Inflammatory macrophage treated with lipopolysaccharide for 1 hour (primary cell): ENCODE measurements at places on chromosomes 3 and 15.

DNA sequence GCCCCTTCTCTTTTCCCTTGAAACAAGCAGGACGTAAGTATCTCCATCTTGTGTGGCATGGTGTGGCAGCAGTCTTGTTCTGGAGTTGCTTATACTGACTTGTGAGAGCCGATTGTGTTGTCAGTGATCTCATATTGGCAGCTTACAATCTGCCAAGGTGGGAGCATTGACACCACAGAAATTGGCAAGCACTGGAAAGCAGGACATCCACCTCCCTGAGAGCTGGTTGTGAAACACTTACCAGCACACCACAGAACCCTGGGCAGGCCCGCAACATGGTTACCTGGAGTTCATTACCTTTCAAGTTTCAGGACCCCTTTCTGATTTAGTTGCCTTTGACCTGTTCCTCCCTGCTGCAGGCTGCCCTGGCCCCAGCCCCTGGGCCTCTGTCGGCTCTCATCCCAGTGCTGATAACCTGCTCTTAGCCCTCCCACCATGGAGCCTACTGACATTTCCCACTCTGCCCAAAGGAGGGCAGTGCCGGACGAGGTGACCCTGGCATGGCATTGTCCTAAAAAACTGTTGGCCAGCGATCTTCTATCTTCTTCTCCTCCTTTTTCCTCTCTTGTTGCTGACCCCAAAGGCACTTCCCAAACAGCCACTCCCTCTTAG is 10.6 kb upstream of the ATP2B2 start:
- DNase-seq: no peak

DNA sequence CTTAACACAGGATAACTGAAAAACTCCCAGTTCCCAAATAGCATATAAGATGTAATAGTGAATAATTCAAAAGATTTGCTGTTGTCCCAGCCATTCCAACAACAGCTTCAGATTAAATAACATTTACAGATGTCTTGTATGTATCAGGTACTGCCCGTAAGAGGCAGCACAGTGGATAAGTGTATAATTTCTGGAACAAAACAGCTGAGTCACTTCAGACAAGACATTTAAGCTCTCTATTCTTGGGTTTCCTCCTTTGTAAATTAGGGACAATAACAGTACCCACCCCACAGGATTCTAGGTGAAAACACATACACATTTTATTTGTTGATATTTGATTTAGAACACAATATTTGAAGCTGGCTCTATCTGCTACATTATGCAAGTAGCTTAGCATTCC is 2.6 kb upstream of the WWTR1 start:
- no peak for DNase-seq

DNA sequence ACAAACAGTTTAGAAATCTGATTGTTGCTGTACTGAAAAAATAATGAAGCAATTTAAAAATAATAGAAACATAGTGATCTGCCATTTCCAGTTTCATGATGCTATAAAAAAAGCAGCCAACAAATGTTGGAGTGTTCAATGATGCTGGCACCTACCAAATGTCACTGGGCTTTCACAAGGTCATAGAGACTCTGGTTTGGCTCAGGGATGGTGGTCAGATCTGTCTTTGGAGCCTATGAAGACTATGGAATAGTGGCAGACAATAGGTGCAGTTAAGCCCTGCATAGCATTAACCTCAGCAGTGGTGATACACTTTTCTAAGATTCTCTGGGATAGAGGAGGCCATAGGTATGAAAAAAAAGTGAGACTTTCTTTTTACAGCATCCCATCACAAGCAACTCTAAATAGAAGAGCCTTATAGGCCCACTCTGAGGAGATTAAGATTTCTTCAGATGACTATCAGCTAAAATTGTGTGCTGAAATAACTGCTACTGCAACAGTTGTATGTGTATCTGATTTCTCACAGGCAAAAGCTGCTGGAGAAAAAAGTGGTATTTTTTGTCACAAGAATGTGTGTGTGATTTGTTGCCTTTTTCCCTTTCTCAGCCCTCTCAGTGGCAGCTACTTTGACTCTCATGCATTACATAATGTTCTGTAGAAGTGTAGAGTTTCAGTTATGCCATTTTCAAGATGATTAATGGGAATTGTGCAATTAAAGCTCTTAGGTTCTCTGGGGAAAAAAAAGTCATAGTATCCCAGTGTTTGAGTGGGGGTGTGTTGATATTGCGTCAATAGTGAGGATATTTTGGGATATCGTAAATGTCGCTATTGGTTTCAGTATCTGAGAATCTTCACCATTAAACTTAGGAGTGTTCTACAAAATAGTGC is 137.4 kb downstream of the MBNL1 start:
- DNase-seq: peak; percentile 96

DNA sequence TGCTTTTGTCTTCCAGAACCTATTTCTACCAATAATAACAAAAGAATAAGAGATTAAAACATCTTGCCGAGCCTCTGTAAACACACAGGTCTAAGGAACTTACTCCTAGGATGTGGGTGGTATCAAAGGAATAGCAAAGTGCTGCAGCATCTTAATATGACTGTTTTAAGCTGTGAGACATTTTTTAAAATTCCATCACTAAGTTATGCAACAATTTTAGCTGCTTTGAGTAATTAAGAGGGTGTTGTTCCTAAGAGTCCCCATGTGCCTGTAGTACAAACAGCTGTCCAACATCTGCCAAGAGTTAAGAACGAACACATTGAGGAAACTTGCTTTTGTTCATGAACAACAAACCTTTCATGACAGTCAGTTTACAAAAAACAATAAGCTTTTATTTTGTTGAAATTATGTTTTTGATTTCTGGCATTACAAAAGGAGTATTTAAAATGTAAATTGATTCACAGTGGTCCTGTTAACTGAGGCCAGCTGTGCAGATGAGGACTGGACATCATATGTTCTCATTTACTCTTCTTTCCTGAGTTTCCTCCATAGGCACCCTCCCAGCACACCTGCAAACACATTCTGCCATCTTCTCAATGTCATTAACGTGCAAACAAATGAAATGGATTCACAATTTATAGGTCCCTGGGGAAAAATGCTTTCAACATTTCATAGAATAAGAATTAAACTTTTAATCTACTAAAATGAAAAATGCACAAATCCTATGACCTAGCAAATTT is 337.3 kb upstream of the ARHGEF26 start:
- no peak for DNase-seq

- peak; percentile 33 for DNase-seq
Measured at GRCh38 chr3:47399531-47400270, 18.9 kb downstream of the PTPN23 start.

DNA sequence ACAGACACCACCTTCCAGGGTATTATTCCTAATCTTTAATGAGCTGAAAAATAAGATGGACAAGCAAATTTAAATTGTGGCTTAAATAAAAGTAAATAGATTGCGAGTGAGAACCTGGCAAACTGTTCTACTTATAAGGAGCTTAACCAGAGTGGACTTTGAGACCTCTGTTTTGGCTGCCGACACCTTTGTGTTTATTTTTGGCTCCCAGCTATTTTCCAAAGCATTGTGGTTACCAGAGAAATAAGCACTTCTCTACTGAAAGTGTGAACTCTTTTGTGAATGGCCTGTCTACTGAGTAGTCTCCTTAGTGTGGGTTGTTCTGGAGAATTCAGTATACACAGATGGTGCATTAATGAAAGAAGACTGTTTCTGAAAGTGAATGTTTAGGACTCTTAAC is 109.4 kb downstream of the ATP8B4 start:
- no peak for DNase-seq

- DNase-seq: no peak
Measured at GRCh38 chr3:37986479-37987314, 3.9 kb upstream of the VILL start.

DNA sequence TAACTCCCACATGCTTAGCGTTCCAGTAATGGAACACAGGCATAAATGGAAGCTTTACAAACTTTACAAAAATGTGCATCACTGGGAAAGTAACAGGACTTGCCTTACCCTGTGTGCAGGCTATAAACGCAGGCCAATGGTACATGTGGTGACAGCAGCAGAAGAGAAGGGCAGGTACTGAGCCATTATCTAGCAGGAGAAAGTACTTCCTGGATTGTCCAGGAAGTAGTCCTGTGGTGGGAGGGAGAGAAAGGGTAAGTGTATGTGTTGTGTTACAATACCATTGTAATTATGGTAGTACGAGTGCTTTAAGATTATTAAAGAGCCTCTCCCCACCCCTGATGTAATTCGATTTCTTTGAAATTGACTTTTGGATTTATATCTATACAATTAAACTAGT is 5.3 kb downstream of the ATP1B3 start:
- DNase-seq: no peak

GRCh38 chr3:124552224-124552623 is 178.0 kb upstream of the UMPS start:
- DNase-seq: no peak

- DNase-seq: peak; percentile 12
Measured at GRCh38 chr3:67384760-67385397, 269.5 kb downstream of the SUCLG2 start.

DNA sequence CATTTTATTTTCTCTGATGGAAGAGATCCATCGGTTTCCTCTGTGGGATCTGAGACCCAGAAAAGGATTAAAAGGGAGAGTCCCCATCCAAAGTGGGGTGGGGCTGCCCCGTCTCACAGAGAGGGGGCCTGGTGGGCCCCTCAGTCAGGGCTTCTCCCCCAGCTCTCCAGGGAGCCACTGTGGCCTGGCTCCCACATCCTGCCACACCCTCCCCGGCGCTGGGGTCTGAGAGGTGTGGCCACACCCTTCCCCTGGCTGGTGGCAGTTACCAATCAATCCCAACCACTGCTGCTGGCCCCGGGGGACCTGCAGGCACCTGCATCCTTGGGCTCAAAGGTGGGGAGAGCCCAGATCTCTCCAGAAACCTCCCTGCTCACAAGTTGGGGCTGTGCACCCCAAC is 161.8 kb upstream of the IQSEC1 start:
- no peak for DNase-seq

GRCh38 chr3:4515916-4516579 is 22.9 kb downstream of the ITPR1 start:
- DNase-seq: no peak

GRCh38 chr15:62444104-62445022 is 279.3 kb upstream of the C2CD4B start:
- no peak for DNase-seq

GRCh38 chr3:98710067-98710659 is 53.0 kb upstream of the ST3GAL6 start:
- DNase-seq: no peak

- DNase-seq: no peak
Measured at GRCh38 chr15:75192307-75192706, 9.4 kb upstream of the C15orf39 start.

DNA sequence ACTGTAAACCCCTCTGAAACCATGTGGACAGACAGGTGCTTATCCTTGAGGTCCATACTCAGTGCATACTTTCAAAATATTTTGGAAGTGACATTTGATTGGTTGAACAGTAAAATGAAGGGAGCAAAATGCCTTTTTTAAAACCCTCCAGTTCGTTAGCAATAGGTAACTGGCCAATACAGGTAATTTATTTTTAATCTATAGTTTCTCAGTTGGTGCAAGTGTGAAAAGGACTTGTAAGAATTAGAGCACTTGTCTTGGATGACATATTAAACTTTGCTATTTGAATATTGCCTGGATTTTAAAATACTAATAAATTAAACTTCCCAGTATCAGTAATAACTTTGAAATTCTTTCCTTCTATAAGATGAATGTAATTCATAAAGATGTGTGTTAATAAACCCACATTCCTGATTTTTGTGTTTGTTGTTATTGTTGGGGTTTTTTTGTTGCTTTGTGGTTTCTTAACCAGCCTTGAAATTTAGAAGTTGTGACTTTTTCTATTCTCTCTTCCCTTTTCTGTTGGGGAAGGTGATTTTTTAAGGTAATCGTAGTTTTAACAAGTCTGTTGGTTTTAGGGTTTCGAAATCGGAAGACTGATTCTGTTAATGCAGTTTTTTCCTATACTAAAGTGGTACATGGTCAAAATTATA is 90.0 kb downstream of the STT3B start:
- DNase-seq: no peak

GRCh38 chr3:61777483-61777882 is 216.1 kb downstream of the PTPRG start:
- no peak for DNase-seq

- DNase-seq: no peak
Measured at GRCh38 chr3:46082849-46083248, 55.6 kb upstream of the XCR1 start.

DNA sequence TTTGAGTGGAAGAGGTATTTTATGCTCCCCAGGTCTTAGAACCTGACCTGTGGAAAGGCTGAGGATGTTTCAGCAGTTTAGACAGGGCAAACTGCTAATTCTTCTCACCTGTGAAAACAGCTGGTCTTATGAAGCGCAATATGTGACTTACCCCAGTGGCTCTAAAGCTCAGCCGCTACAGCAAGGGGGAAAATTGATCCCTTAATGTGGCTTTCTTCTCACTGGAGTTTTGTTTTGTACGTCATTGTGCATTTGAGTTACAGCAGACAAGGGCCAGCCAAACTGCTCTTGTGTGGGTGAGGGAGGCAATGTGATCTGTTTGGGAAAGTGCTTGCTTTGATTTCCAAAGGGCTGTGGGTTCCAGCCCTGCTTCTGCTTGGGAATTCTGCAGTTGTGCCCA is 293.4 kb upstream of the LRRFIP2 start:
- no peak for DNase-seq

DNA sequence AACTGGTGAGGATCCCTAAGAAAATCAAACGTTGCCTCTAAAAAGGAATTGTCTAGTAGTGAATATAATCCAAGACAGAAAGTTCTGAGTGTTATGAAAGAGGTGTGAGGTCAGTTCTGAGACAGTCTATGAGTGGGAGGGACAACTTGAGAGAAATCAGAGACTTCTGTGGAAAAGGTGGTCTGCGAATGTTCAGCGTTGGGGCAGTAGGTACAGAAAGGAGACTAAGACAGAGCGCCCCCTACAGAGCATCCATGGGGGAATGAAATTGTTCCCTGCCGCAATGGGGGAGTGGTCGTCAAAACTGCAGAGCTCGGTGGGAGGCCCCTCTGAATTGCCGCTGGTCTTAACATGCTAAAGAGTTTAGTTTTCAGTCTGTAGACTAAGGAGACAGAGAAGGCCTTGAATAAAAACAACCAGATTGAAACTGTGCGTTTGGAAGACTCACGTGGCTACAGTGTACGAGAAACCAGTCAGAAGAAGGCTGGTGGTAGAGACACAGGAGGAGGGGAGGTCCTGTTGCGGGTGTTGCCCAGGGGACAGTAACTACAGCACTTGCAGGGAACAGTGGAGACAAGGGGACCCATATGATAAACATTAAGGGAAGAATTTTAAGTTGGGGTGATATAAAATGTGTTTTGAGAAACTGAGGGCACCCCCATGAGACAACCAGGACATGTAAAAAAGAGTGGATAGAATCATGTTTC is 6.9 kb downstream of the TNIK start:
- DNase-seq: no peak

DNA sequence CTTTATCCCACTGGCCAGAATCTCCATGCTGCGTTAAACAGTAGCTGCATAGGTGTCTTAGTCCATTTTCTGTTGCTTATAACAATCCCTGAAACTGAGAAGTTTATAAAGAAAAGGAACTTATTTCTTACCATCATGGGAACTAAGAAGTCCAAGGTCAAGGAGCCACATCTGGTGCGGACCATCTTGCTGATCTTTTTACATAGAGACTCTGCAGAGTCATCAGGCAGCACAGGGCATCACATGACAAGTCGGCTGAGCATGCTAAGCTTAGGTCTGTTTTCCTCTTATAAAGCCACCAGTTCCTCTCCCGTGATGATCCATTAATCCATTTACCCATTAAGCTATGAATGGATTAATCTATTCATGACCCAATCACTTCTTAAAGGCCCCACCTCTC is 22.4 kb upstream of the FAM174B start:
- peak; percentile 17 for DNase-seq

- DNase-seq: peak; percentile 93
Measured at GRCh38 chr3:13013994-13014754, 59.1 kb downstream of the IQSEC1 start.

- DNase-seq: peak; percentile 68
Measured at GRCh38 chr15:68334661-68335124, 57.1 kb downstream of the FEM1B start.
